Activated naive CD4-positive, alpha-beta T cell treated with anti-CD3 and anti-CD28 coated beads for 36 hours (primary cell): ENCODE measurements at places on chromosomes 1 and 21. TPM values are rescaled to one million over a fixed set of nuclear protein-coding genes. Genes with fewer than 3 reads are reported as not detected.

The SPATA6 gene
- 1.6 TPM for total RNA-seq

The CHRM3 gene
- 0.02 TPM for total RNA-seq

The LCE5A gene
- total RNA-seq, result not detected

The CATSPER4 gene
- total RNA-seq, result not detected

The SELP gene
- total RNA-seq, result 2.4 TPM

The MFAP2 gene
- not detected for total RNA-seq

The SLC2A5 gene
- not detected for total RNA-seq
